Fibroblast of upper back skin (primary cell): ENCODE measurements at places on chromosomes 6 and 20.

DNA sequence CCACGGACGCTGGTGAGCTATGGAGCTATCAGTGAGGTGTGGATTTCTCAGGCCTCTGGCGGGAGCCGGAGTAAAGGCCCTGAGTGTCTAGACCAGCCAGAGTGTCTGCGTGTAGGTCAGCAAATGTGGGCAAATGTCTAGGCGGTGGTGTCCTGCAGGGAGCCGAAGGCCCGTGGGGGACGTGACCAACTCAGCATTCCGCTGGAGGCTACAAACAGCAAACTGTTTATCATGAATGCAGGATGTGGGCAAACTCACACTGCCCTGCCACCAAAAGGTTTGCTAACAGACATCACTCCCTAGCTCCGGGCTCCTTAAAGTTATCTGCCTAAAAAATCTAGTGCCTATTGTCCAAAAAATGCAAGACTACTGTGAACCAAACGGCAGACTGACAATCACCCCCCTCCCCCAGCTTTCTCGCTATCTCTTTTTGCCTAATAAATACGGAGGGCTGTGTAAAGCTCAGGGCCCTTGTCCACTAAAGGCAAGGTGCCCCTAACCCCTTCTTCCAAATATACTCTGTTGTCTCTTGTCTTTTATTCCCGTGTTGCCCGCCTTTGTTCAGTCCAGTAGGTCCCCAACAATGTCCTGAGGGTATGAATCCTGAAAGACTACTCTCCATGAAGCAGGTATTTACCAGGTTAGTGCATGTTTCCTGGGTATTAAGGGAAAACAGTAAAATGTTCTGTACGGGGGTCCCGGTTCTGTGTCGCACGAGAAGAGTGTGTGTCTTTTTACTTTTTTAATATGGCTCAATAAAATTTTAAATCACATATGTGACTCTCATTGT, 29.0 kb upstream of the AFDN start:
- no peak for DNase-seq

DNA sequence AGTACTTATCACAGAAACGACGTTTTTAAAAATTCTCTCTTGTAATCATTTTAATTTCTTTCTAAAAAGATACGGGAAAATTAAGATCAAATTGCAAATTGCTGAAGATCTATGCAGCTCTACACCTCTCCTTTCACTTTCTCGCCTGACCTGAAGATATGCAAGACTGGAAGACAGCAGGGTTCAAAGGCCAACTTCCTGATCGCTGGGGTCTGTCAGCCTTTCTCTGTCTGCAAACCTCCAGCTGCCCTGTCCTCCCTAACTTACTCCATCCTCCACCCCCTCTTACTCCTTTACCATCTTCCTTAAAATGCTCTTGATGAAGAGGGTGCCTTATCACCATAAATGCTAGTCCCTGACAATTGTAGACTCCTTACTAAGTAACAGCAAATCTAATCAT, 63.7 kb downstream of the POPDC3 start:
- DNase-seq, result no peak

DNA sequence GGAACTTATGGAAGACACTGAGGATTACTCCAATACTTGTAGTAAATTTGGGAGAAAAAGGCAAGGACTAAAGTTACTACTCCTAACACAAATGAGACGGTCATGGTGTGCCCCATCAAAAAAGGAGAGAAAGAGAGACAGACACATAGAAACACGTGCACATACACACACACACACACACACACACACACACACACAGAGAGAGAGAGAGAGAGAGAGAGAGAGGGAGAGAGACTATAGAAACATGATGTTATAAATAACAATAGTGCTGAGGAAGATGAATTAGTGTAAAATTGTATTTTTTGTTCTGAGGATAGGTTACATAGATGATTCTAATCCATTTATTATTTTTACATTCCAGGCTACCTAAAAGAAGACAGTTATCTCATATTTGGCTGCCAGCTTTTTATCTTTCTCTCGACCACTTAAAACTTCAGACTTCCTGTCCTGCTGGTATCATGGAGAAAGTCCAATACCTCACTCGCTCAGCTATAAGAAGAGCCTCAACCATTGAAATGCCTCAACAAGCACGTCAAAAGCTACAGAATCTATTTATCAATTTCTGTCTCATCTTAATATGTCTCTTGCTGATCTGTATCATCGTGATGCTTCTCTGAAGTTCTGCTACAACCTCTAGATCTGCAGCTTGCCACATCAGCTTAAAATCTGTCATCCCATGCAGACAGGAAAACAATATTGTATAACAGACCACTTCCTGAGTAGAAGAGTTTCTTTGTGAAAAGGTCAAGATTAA, 10.5 kb downstream of the PLN start:
- peak; percentile 69 for DNase-seq

- DNase-seq, result no peak
These were observed 122.7 kb downstream of the ADGRB3 start for GRCh38 chr6:68757821-68758220.

DNA sequence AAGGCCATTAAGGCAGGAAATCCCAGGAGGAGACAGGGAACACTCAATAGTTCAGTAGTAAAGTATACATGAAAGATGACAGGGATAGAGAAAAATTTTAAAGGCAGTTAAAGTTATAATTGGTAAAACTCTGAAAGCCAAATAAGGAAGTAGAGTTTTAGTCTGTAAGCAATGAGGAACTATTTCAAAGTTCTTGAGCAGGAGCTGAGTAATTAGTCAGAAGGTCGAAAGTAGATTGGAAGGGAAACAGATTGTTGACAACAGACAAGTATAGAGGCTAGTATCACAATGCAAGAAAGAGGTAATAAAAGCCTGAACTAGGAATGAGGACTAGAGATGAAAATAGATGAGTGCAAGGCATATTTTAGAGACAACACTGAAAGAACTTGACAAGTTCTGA, 150.3 kb downstream of the CDK19 start:
- peak; percentile 36 for DNase-seq

DNA sequence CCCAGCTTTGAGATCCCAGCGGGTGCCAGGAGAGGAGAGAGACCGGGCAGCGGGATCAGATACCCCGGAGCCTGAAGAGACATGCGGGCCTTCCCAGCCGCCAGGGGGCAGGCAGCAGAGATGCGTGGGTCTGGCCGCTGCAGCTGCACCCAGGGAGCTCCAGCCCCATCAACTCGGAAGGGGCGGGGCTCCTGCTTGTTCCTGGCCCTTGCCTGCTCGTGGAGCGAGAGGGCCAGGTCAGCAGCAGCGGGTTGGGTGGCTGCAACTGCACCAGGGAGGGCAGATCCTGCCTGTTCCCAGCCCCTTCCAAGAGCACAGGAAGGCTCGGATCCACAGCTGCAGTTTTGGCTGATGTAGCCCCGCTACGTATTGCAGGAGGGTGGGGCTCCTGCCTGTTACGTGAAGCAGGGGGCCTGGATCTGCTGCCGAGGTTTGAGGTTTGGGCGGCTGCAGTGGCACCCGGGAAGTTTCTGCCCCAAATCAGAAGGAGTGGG, 532.8 kb downstream of the RFPL4B start:
- peak; percentile 31 for DNase-seq

- DNase-seq, result no peak
These were observed 57.4 kb downstream of the CAP2 start for GRCh38 chr6:17450832-17451231.

- DNase-seq, result no peak
These were observed 9.8 kb upstream of the TASP1 start for GRCh38 chr20:13648291-13649228.

- peak; percentile 76 for DNase-seq
These were observed 600.4 kb upstream of the JAG1 start for GRCh38 chr20:11274141-11274594.

GRCh38 chr6:49849213-49849907, 17.0 kb downstream of the CRISP1 start:
- peak; percentile 43 for DNase-seq
